Activated naive CD4-positive, alpha-beta T cell (primary cell): ENCODE measurements at places on chromosomes 3 and 15.

GRCh38 chr3:162738784-162739183, 1242.2 kb downstream of the OTOL1 start:
- DNase-seq, result no peak

DNA sequence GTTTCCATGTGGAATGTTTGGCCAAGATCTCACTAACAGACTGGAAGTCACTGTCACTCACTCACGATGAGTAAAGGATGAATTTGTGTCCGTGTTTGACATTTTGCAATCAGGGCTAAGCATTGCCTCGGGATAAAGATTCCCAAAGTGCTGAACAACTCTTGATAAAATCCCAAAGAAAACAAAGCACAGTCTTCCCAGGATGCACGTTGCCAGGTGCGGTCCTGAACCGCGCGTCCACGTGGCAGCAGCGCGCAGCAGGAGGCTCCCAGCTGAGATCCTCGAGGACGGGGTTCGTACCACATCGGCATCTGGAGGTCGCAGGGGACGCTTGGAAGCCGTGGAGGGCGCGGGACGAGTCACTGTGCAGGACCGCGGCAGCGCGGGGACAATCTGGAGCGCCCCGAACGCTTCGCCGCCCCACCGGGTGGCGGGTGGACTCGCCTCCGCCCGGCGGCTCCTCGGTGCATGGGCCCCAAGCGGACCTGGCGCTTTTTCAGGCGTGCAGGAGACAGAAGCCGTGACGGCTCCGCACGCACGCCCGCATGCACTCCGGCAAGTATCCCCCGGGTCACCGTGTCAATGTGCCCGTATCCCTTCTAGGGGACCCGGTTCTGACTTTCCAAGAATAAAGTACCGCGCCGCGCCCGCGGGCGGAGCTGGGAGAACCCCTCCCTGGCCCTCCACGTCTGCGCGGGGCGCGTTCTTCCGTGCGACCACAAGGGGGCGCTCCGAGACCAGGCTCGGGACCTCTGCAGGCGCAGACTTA, 17.7 kb downstream of the CPN2 start:
- DNase-seq, result no peak

- DNase-seq, result no peak
These were observed 615.0 kb upstream of the NECTIN3 start for GRCh38 chr3:110456438-110457138.

- DNase-seq, result no peak
These were observed 50.1 kb upstream of the MCF2L2 start for GRCh38 chr3:183478501-183478900.

- DNase-seq, result no peak
These were observed 334.2 kb upstream of the SEMA6D start for GRCh38 chr15:47383102-47383501.

GRCh38 chr3:113585720-113586119, 53.4 kb downstream of the SIDT1 start:
- DNase-seq, result no peak

GRCh38 chr3:37453393-37454389, 279.3 kb upstream of the LRRFIP2 start:
- DNase-seq, result no peak

- no peak for DNase-seq
These were observed 92.2 kb downstream of the KLHL25 start for GRCh38 chr15:85702321-85703101.

DNA sequence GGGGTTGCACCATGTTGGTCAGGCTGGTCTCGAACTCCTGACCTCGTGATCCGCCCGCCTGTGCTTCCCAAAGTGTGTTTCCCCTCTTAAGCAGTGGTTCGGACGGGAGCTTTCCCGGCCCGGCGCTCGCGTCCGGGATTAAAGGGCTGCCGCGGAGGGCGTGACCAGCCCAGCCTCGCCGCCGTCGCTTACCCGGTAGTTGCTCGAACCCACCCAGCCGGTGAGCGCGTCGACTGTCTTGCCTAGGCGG, 513 bp downstream of the CLASP2 start:
- DNase-seq, result peak; percentile 39

DNA sequence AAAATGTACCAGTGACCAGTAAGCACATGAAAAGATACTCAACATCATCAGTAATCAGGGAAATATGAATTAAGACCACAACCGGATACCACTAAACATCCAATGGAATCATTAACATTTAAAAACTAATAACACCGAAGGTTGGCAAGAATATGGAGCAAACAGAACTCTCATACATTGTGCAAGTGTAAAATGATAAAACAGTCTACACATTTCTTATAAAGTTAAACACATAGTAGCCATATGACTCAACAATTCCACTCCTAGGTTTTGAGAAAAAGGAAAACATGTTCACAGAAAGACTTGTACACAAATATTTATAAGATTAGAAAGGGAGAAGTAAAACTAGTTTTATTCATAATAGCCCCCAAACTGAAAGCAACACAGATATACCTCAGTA, 60.3 kb upstream of the SLCO2A1 start:
- no peak for DNase-seq

GRCh38 chr3:169790687-169791429, 17.7 kb downstream of the MYNN start:
- no peak for DNase-seq

DNA sequence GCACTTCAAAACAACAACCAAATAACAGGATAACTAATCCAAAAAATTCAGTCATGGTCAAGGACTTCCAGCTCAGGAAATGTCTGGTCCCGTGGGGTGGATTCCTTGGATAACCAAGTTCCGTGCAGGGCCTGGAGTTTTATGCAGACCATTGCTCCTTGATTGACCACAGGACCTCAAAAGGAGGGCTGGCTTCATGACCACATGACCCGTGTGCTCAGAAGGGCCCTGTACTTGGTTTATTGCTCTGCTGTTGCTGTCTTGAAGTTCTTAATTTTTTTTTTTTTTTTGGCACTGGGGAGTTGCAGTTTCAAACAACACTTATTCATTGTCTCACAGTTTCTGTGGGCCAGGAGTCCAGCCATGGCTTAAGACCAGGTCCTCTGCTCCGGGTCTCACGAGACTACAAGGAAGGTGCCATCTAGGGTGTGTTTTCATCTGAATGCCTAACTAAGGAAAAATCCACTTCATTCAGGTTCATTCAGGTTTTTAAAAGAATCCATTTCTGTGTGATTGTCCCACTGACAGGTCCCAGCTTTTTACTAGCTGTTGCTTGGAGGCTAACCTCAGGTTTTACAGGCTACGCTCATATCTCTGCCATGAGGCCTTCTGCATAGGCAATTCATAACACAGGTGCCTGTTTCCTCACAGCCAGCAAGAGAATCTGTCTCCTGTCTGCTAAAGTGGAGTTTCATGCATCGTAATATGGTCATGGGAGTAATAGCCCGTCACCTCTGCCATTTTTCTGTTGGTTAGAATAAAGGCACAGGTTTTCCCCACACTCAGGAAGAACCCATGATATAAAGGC, 65.3 kb downstream of the FLNB start:
- no peak for DNase-seq

- no peak for DNase-seq
These were observed 236.8 kb upstream of the GBE1 start for GRCh38 chr3:81998139-81998755.

GRCh38 chr15:63822580-63822979, 11.2 kb downstream of the HERC1 start:
- no peak for DNase-seq

- DNase-seq, result no peak
These were observed 26.3 kb upstream of the DYNC1LI1 start for GRCh38 chr3:32596909-32597369.

DNA sequence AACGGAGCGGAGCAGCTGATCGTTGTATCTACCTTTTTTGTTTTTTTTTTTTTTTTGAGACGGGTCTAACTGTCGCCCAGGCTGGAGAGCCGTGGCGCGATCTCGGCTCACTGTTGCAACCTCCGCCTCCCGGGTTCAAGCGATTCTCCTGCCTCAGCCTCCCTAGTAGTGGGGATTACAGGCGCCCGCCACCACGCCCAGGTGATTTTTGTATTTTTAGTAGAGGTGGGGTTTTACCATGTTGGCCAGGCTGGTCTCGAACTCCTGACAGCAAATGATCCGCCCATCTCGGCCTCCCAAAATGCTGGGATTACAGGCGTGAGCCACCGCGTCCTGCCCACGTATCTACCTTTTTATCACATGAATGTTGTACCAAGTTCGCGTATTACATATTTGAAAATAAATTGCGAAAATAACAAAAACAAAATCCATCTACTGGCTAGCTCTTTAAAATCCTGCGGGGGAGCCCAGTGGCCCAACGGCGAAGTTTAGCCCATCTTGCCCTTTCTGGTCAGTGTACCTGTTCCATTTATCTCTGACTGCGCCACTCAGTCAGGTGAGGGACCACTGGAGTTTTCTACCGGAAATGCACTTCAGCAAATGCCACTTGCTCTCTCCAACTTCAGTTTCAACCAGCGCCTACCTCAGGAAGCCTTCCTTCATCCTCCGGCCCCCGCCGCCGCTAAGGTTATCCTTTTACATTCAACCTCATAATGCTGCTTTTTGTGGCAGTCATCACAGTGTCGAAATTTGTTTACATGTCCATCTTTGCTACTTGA, 1.2 kb upstream of the EIF3J start:
- no peak for DNase-seq

GRCh38 chr3:65641045-65641444, 397.7 kb downstream of the MAGI1 start:
- DNase-seq, result no peak

DNA sequence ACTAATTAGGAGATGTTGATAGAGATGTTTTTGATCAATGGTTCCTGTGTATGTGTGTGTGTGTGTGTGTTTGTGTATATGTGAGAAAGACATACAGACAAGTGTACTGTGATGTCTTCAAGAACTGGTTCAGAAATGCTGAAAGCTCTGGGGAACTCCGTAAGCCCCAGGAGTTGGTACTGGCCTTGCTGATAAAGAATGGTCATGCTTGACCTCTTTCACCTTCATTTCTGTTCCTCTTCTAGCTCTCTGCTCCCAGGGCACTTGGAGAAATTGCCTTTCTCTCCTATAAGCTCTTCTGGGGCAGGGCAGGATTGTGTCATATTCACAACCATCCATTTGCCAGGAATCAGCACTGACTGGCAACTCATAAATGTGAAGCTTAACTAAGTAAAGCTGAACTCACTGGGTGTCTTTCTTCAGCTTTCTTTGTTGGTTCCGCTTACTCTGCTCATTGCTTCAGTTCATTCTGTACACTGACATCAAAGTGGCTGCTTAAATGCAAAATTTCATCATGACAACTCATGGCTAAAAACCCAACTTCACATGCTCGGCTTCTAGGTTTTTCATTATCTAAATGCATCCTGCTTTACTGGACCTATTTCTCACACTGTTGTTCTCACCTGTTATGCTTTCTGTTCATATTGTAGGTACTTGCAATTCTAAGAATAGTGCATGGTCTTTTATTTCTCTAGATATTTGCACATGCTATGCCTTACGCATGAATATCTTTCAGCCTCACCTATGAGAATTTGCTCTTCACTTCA, 162.1 kb upstream of the LYSMD4 start:
- DNase-seq, result no peak

DNA sequence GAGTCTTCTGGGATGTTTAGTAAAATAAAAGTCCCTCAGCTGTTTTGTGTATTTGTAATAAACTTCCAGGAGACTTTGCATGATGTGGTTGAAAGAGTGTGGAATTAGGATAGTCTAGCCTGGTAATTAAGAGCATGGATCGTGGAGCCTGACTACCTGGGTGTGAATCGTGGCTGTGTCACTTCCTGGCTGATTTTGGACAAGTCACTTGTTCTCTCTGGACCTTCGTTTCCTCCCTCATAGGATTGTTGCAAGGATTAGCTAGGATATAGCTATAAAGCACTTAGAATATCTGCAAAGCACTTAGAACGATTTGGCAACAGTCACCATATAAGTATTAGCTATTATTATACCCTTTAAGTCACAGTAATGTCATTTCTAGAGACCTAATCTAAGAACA, 40.2 kb downstream of the SLMAP start:
- no peak for DNase-seq

GRCh38 chr3:149120051-149120972, 9.1 kb upstream of the HPS3 start:
- DNase-seq, result no peak

GRCh38 chr3:195555110-195555509, 12.0 kb upstream of the PPP1R2 start:
- DNase-seq, result no peak

- DNase-seq, result no peak
These were observed 42.5 kb downstream of the ATP2B2 start for GRCh38 chr3:10462641-10463532.

- no peak for DNase-seq
These were observed 93.7 kb upstream of the TBC1D5 start for GRCh38 chr3:17836092-17836491.

DNA sequence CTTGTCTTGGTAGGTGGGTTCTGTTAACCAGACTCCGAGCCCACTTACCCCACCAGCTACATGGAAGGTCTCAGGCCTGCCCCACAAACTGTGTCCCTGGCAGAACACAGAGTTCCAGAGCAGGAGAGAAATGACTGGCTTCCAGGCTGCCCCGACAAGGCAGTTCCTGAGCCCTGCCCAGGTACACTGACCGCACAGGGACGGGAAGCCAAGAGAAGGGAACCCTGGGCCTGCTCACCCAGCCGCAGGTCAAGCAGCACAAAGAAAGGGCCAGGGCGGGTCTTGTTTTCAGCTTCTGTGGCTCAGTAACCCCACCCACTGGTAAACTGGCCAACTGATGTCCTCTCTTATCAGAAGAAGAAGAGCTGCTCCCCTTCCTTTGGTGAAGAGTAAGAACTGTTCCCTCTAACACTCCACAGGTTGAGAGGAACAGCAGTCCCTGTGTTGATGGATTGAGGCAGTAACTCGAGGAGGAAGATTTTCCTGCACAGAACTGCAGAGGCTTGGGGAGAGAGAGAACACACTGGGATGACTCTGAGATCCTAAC, 68.4 kb downstream of the CRTC3 start:
- DNase-seq, result no peak

DNA sequence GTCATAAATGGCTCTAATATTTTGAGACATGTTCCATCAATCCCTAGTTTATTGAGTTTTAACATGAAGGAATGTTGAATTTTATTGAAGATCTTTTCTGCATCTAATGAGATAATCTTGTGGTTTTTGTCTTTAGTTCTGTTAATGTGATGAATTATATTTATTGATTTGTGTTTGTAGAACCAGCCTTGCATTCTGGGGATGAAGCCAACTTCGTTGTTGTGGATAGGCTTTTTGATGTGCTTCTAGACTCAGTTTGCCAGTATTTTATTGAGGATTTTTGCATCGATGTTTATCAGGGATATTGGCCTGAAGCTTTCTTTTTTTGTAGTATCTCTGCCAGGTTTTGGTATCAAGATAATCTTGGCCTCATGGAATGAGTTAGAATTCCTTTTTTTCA, 72.0 kb upstream of the CD96 start:
- DNase-seq, result no peak
